Posterior cingulate gyrus (tissue), 11 donors: ENCODE measurements at places on chromosomes 7 and 10.

- no peak for DNase-seq
These were observed 46.6 kb downstream of the RSU1 start for GRCh38 chr10:16770670-16771069.

DNA sequence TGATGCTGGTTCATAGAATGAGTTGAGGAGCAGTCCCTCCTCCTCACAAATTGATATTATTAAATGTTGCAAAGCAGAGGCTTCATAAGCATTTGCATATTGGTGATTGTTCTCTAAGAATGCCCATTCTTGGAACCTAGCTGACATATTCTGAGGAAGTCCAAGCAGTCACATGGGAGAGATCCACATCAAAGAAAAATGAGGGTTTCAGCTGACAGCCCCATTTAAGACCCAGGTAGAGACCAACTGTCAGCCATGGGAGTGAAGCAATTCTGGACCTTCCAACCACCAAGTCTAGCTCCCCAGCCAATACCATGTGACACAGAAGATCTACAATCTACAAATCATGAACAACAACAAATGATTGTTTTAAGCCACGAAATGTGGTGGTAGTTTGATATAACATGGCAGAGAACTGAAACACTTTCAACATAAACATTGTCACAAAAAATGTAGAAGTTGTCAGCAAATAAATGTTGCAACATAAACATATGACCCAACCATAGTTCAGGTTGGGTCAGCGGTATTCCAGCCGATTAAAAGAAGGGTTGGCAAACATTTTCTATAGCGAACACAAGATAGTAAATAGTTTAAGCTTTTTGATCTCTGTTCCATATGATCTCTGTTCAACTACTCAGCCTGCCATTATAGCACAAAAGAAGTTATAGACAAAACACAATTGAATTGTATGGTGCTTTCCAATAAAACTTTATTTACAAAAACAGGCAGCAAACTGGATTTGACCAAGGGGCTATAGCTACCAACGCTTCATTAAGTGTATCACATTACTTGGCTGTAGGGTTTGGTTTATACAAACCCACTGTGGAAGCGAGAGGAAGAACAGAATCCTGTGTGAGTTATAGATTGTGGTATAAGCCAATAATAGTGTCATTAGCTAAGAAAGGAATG lies 41.4 kb upstream of the MPP7 start:
- DNase-seq = no peak

DNA sequence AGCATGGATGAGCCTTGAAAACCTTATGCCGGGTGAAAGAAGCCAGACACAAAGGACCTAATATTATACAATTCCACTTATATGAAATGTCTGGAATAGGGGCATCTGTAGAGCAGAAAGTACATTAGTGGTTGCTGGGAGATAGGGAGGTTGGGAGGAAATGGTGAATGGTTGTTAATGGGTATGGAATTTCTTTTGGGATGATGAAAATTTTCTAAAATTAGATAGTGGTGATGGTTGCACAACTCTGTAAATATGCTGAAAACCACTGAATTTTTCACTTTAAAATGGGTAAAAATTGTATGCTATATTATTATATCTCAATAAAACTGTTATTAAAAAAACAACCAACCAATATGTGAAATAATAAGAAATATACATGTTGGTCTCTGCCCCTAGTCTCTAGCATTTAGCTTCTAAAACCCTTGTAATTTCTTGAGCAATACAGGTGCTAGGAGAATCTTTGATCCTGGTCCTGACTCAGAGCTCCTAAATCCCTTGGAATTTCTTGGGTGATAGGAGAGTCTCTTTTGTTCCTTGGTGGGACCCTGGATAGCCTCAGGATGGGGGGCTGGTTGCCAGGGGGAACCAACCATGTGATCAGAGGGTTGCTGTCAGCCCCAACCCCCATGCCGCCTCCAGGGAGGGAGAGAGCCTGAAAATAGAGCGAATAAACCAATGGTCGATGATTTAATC lies 64.0 kb downstream of the TACR2 start:
- DNase-seq = no peak

GRCh38 chr7:49434846-49435245 lies 338.6 kb upstream of the VWC2 start:
- DNase-seq = no peak

GRCh38 chr10:103481974-103482531 lies 3.0 kb upstream of the CALHM3 start:
- DNase-seq = no peak

GRCh38 chr10:127148066-127148932 lies 48.1 kb downstream of the INSYN2A start:
- DNase-seq = no peak

- DNase-seq = no peak
These were observed 43.0 kb upstream of the NMT2 start for GRCh38 chr10:15211464-15211979.

DNA sequence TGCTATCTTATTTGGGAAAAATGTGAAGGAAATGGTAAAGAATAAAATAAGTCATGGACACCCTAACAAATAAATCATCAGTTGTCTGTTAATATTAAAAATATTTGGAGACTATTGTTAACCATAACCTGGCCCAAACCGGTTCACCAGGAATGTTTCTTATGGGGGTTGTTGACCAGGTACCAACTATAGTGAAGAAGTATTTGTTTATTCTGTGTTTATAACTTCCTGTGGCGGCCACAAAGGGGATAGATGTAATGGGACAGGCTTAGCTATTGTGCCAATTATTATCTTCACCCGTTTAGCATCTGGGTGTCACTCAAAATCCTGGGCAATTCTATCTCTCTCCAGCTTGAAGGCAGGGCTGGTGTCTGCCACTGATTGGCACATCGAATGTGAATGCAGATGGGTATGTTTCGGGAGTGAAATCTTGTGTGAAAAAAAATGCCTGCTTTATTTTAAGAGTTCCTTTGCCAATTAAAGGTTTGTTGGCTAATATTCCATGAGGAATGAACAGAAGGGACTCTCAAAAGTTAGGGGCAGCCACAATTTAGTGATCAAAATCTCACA lies 500.9 kb downstream of the ARL4A start:
- DNase-seq = no peak

- peak; percentile 99 for DNase-seq
These were observed at the start of gene UPF2 for GRCh38 chr10:12042797-12043651. TSS of gene UPF2 (minus strand) at chr10:12042809. CDS start at chr10:12035423, 7,386 bp downstream.

- DNase-seq = peak; percentile 56
These were observed 26.3 kb upstream of the COMTD1 start for GRCh38 chr10:75261813-75262705.

DNA sequence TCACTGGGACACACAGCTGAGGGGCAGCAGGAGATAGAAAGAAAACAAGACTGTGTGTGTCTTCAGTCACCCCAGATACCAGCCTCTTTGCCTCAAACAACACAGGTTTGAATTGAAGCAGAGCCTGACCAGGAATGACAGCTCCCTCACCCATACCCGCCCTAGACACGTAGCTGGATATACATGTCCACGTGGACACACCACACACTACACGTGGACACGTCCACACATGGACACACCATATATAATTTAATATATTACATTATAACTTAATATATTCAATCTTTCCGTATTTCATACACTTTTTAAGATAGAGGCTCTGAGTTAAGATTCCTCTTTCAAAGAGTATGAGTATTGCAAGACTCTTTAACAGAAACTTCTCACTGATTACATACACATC lies 11.3 kb downstream of the GDF2 start:
- peak; percentile 38 for DNase-seq

DNA sequence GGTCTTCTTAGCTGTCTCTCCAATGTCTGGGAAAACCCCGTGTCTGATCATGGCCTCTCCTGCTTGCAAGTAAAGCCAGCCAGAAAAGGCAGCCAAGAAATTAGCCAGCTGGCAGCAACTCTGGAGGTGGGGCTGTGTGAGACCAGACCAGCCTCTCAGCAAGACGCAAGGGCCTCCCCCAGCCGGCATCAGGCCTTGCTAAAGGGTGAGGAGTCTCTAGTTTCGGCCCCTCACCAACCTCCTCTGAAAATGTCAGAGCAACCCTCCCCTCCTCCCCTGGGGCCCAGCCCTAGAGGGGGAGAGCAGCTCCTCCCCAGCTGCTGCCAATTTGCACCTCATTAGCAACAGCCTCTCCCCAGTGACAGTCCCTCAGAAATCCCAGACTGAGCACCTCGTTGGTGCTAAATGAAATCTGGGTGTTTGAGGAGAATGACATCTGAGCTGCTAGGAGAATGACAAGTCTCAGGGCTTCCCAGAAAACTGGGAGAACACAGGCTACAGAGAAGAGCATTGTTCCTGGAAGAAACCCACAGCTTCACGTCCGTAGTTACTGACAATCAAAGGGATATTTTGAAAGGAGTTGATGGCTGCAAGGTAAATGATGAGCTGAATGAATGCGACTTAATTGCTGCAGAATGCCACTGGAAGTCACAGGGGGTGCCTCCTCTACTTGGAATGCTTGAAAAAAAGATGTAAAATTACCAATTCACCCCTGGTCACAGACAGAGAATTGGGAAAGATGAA lies 25.9 kb downstream of the DGKI start:
- peak; percentile 82 for DNase-seq

DNA sequence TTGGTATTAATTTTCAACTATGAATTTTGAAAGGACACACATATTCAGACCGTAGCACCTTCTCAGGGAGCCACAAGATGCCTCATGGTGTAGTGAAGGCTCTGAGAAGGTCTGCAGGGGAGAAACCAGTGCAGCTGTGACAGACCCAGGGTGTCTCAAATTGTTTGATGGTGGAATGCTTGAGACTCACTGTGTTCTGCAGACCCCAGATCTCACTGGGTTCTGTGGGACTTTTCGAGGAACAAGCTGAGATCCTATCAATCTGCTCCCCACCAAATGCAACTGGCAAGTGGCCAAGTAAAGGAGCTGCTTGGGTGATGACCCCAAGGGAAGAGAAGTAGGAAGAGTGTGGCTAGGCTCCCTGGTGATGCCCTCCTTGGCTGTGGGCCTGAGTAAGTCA lies 130.5 kb upstream of the UNC5B start:
- no peak for DNase-seq

- DNase-seq = no peak
These were observed 4.8 kb downstream of the SLIT1 start for GRCh38 chr10:97180986-97181385.

GRCh38 chr10:56319386-56319785 lies 41.7 kb downstream of the ZWINT start:
- no peak for DNase-seq

GRCh38 chr10:16439295-16439694 lies 2.5 kb downstream of the PTER start:
- no peak for DNase-seq

GRCh38 chr7:938546-939185 lies 15.8 kb downstream of the ADAP1 start:
- no peak for DNase-seq

GRCh38 chr7:83429493-83429892 lies 219.4 kb downstream of the SEMA3E start:
- no peak for DNase-seq

GRCh38 chr10:95758351-95759025 lies 2.5 kb downstream of the ENTPD1 start:
- no peak for DNase-seq

GRCh38 chr7:5649641-5650040 lies 131.8 kb downstream of the RNF216 start:
- DNase-seq = no peak

DNA sequence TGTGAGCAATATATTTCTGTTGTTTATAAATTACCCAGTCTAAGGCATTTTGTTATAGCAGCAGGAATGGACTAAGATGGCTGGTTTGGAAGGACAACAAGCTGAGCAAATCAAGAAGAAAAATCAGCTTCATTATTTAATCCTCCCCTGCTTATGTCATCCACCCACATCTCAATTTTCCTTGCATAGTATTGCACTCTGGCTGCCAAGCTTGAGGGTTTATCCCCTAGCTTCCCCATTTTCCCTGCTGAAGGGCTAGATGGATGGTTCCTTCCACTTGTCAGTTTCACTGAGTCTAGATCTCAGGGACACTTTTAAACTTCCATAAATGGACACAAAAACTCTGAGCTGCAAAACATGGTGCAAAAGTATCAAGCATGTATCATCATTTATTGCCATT lies 75.2 kb upstream of the LAMB4 start:
- DNase-seq = no peak

DNA sequence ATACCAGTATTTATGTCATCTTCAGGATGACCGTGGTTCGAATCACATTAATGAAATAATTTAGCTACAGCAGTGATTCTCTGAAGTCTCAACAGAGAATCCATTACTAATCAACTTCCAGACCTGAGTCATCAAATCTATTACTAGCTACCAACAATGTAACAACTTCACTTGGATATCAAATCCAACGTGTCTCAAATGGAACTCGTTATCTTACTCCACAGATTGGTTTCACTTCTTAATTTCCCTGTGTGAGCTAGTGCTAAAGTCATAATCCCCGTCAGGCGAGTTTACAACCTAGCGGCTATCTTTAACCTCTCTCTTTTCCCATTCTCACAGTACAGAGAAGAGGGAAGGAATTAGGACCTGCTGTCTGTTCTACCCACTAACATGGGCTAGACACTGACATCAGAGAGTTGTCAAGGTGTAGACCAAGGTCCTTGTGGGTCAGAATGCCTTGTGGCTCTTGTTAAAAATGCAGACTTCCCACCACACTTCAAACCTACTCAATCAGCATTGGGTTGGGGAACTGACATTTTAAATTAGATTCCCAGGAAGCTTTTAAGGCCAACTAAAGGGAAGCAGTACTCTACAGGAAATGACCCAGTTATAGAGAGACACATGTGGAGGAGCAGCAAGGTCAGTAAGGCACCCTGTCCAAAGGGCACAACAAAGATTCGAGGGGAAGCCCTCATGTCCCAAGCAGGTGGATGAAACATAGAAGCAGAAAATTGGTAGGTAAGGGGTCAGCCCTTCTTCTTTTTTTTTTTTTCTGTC lies 57.3 kb upstream of the GSAP start:
- no peak for DNase-seq

DNA sequence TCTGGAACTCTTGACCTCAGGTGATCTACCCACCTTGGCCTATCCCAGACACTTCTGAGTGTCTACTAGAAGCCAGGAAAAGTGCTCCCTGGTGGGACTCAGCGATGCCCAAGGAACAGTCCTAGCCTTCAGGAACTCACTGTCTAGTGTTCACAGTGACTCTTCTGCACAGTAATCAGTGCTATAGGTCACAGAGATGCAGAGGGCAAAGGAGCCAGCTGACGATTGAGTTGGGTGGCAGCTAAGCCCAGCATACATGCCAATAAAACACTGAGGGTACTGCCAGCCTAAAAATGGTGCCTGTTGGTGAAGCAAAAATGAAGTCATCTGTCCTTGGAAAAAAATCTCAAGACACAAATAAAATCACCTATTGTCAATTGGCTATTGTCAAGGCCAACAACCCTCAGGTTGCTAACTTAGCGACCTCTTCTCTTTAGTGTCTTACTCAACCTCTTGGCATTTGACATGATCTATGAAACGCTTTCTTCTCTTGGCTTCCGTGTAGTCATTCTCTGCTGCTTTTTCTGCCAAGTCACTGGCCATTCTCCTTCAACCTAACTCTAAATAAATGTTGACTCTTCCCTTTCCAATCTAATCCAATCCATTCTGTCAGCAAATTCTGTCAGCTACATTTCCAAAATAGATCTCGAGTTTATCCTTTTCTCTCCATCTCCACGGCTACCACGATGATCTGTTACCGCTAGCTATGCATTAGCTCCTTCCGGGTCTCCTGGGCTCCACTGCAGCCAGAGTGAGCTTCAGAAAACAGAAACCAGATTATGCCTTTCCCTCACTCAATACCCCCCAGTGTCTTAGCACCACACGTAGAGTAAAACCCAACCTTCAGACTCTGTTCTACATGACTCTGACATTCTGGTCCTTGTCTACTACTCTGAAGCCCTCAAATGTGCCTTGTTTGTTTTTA lies 99.2 kb downstream of the ATXN7L1 start:
- no peak for DNase-seq
